ENCODE measurements at places on chromosomes 6 and 20. TPM values are rescaled to one million over a fixed set of nuclear protein-coding genes. Genes with fewer than 3 reads are reported as not detected.

GRCh38 chr20:25353747-25354705, 36.6 kb downstream of the ABHD12 start:
- no peak for DNase-seq

DNA sequence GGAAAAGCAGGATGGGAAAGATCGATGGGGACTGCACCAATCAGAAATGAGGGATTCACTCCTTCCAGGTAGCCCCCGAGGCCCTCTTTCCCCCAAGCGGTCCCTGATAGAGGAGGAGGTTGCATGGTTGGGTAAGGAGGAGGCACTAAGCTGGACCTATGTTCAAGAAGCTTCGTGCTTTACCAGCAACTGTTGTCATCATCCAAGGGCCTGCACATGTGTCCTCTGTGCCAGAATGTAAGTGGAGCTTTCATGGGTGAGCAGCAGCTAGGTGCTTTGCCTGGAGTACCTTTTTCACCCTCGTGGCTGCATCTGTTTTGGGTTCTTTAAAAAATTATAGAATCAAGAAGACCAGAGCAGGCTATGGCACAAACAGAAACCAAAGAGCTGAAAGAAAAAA, 54.0 kb downstream of the GMPR start:
- no peak for DNase-seq

DNA sequence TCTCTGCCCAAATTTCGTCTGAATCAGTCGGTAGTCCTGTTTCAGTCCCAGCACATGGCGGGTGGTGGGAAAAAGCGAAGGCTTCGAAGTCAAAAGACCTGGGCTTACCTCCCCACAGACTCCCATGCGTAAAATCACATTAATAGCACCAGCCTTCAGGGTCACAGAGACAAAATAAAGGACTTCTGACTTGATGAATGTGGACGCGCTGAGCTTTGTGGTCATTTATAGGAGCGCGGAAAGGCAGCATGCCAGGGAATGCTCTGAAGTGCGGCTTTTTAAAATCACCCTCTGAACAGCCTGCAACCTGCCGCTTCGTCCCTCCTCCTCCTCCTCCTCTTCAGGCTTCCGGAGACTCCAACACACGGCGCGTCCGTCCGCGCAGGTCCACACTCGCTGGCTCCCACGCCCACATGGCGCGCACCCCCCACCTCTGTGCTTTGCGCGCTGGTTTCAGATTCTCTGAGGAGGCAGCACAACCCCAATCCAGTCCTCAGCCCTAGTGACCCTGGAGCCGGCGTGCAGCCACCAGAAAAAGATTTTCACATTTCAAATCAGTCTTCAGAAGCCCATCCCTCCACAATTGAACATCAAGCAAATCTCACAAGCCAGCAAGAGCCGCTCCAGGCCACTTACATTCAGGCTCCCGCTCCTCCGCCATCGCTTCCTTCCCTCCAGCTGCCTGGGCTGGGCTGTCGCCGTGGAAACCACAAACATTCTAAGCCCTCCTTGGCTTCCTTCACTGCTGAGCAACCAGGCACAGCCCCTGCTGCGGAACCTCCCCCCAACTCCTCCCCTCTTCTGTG, at the start of gene C6orf118:
Gene C6orf118, minus strand, starts transcription at position 680 of the 806 bp plus-strand sequence. Its CDS starts 19 bp downstream, at position 661.
- no peak for DNase-seq

FOXA2 gene
- total RNA-seq = not detected

DEFB124 gene
- not detected for total RNA-seq

Measured in CD4-positive, CD25-positive, alpha-beta regulatory T cell (primary cell).